ENCODE measurements at places on chromosomes 4 and X. TPM values are rescaled to one million over a fixed set of nuclear protein-coding genes. Genes with fewer than 3 reads are reported as not detected.

DNA sequence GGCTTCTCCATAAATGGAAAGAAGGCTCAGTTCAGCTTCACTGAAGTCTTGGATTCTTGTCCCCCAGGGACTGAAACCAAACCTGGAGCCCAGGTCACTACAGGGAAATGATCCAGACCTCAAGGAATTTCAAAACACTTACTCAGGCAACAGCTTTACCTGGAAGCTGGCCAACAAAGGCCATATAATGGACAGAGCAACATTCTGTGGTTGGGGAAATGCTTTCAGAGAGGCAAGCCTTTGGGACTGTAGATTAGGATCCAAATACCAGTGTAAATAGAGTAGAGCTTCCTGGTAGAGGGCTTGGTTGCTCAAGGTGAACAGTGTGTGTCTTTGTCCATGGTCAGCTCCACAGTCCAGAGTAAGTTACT is 57.0 kb upstream of the PROM1 start:
- peaks cover 24% of the 10 kb centered on the region for H3K36me3 ChIP-seq
- DNase-seq: no peak
- H3K4me1 ChIP-seq: no peaks in the 10 kb centered on the region
- peaks cover 10% of the 10 kb centered on the region for H3K27me3 ChIP-seq
- no peak overlapping the region for H3K4me3 ChIP-seq

LRAT gene
- not detected for polyA plus RNA-seq

- H3K27ac ChIP-seq: no peak overlapping the region
- H3K27me3 ChIP-seq: no peaks in the 10 kb centered on the region
- no peak for DNase-seq
- H3K4me1 ChIP-seq: peaks cover 4% of the 10 kb centered on the region
- H3K4me3 ChIP-seq: no peak overlapping the region
- H3K36me3 ChIP-seq: peaks cover 15% of the 10 kb centered on the region
Measured at GRCh38 chrX:20237864-20238263, 28.8 kb downstream of the RPS6KA3 start.

DNA sequence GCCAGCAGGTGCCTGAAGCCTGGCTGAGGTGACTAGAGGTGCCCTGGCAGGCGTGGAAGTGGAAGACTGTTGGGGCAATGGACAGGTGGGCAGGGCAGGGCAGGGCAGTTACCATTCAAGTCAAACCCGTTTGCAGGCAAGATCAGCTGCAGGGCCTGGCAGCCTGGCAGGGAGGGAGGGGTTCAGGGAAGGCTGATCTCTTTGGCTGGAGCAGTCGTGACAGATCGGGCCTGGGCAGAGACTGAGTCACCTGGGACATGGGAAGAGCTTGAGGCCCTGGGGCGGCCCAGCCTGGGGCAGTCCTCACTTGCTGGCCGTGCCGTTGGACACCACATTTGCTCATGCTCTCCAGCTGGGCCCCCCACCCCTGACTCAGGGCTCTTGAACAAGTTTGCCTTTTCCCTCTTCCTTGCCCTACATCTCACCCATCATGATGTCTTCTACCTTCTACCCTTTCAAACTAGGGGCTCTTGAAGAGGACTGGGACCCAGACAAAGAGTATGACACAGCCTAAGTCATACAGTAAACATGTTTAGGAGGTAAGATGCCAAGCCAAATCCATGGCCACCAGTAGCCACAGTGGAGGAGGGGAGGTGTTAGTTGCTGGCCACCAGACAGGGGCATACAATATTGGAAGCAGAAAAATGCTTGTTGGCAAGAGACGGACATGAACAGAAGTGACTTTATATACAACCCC is 2.0 kb upstream of the ZNF185 start:
- no peaks in the 10 kb centered on the region for H3K36me3 ChIP-seq
- DNase-seq: no peak
- H3K27me3 ChIP-seq: peaks cover 19% of the 10 kb centered on the region
- H3K27ac ChIP-seq: no peak overlapping the region
- H3K4me3 ChIP-seq: no peak overlapping the region

DNA sequence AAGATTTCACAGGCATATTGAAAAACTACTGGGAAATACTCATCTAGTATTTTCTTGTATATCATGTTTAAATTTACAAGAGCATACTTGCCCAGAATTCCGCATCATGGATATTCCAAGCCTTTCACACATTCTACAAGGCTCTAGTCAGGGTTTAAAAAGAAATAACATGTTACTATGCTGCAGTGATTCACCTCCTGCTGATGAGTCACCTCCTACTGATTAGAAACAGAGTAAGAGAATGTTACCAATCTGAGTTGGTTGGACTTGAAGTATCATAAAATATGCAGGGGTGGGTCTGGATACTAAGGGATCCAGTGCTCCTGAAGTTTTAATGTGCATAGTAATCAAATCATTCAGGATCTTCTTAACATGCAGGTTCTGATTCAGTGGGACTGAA is 192.0 kb upstream of the ANK2 start:
- DNase-seq: no peak
- H3K27ac ChIP-seq: no peak overlapping the region
- no peaks in the 10 kb centered on the region for H3K4me1 ChIP-seq

ADH7 gene
- not detected for polyA plus RNA-seq

DNA sequence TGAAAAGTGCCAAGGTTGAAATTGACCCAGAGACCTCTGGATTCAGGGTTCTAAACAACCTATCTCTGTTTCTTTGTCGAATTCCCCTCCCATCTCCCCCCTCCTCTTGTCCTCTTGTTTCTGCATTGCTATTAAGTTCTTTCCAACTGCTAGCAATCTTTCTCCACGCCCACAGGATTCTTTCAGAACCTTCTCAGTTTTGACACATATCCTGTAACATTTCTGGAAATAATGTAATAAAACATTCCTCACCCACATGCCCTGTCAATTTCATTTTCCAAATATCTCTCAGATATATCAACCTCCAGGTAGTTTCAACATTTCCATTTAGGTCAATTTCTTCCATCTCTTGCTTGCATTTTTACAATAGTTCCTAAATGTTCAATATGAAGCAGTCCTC is 1105.9 kb downstream of the ARAP2 start:
- H3K4me3 ChIP-seq: no peak overlapping the region
- DNase-seq: no peak
- no peaks in the 10 kb centered on the region for H3K36me3 ChIP-seq
- no peaks in the 10 kb centered on the region for H3K27me3 ChIP-seq
- no peak overlapping the region for H3K27ac ChIP-seq

DNA sequence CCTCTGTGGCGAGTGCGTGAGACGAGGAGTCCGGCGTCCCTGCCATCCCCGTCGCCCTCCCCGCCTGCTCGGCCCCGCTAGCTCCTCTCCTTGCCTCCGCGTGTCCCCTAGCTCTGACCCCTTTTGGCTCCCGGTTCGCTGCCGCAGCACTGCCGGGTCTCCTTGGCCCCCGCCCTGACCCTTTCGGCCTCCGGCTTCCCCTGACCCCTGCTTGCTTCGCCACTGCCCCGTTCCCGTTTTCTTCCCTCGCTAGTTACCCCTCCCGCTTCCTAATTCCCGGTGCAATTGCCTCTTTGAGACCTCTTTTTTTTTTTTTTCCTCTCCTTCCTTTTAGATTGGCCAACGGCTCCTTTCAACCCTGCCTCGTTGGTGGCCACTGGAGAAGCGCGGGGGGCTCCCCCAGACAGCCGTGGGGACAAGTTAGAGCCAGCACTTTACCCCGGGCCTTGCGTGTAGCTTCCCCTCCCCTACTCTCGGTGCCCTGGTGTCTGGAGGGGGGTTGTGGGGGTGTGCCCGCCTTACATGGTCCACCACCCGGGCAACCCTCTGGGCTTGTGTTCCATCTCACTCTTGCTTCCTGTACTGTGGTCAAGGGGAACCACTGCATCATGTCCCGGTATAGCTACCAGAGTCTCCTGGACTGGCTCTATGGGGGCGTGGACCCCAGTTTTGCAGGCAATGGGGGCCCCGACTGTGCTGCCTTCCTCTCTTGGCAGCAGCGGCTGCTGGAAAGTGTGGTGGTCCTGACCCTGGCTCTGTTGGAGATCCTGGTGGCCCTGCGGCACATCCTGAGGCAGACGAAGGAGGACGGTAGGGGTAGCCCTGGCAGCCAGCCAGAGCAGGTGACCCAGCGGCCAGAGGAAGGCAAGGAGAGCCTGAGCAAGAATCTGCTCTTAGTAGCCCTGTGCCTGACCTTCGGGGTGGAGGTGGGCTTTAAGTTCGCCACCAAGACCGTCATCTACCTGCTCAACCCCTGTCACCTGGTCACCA is 548 bp downstream of the TMEM164 start:
- DNase-seq: peak; percentile 44
- no peaks in the 10 kb centered on the region for H3K36me3 ChIP-seq
- peaks cover 53% of the 10 kb centered on the region for H3K4me1 ChIP-seq

DNA sequence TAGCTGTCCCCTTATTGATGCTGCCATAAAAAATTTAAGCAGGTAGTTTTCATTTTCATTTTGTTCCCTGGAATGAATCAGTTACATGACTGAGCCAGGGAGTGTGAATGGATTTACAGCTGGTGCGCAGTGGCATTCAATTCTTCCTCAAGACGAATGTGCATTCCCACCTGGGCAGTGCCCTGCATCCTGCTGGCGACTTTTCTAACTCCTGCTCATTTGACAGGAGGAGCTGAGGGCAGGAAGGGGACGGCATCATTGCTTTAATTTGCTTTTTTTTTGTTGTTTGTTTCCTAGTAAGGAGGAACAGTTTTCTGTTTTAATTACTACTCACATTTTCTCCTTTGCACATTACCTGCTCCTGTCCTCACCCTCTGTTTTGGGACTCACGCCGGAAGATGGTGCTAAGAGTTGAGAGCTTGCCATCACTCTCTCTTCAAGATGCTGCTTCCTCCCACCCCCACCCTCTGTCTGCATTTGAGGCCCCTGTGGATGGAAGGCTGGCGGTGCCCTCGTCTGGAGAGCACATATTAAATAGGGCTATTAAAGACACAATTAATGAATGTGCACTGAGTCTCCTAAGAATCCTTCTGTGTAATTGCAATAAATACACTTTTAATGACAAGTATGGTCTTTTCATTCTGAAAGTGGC is 35.8 kb downstream of the PSAPL1 start:
- no peak for DNase-seq
- H3K4me1 ChIP-seq: no peaks in the 10 kb centered on the region
- H3K27ac ChIP-seq: no peak overlapping the region
- no peaks in the 10 kb centered on the region for H3K36me3 ChIP-seq
- H3K4me3 ChIP-seq: no peak overlapping the region
- no peaks in the 10 kb centered on the region for H3K27me3 ChIP-seq

- peaks cover 4% of the 10 kb centered on the region for H3K4me1 ChIP-seq
- no peak overlapping the region for H3K27ac ChIP-seq
- H3K36me3 ChIP-seq: no peaks in the 10 kb centered on the region
- no peaks in the 10 kb centered on the region for H3K27me3 ChIP-seq
- H3K4me3 ChIP-seq: no peak overlapping the region
Measured at GRCh38 chrX:150227873-150228410, 135.2 kb upstream of the MAMLD1 start.

DNA sequence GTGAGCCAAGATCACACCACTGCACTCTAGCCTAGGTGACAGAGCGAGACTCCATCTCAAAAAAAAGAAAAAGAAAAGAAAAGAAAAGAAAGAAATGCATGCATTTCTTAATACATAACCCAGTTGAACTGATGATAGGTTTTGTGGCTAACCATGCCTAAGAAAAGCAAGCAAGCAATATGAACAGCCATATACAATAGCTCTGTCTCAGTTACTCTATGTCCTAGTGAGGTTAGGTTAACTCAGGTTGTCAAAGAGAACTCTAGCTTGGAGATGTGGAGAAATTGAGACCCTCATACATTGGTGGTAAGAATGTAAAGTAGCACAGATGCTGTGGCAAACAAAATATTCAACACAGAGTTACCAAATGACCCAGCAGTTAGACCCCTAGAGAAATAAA is 167.0 kb upstream of the RASGEF1B start:
- H3K4me3 ChIP-seq: no peak overlapping the region
- DNase-seq: no peak
- H3K27me3 ChIP-seq: no peaks in the 10 kb centered on the region
- H3K4me1 ChIP-seq: peaks cover 33% of the 10 kb centered on the region

ZIC3 gene
- not detected for polyA plus RNA-seq

DNA sequence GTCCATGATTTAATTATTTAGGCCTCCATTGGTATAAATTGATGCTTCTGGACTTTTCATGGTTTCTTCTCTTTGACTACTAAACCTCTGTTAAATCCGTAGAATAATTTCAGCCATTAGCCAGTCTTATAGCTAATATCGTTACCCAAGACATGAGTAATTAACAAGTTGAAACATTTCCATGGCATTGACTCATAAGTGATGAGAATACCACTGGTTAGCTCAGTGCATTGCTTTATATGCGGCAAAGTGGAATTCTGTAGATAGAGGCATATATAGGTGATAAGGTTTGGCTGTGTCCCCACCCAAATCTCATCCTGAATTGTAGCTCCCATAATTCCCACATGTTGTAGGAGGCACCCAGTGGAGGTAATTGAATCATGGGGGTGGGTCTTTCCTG is 80.6 kb downstream of the VCX2 start:
- H3K36me3 ChIP-seq: no peaks in the 10 kb centered on the region
- H3K4me1 ChIP-seq: no peaks in the 10 kb centered on the region
- no peak overlapping the region for H3K4me3 ChIP-seq
- DNase-seq: no peak

- DNase-seq: peak; percentile 39
- peaks cover 15% of the 10 kb centered on the region for H3K4me1 ChIP-seq
- no peak overlapping the region for H3K4me3 ChIP-seq
- H3K36me3 ChIP-seq: no peaks in the 10 kb centered on the region
Measured at GRCh38 chr4:144574000-144574399, 72.0 kb upstream of the HHIP start.

DNA sequence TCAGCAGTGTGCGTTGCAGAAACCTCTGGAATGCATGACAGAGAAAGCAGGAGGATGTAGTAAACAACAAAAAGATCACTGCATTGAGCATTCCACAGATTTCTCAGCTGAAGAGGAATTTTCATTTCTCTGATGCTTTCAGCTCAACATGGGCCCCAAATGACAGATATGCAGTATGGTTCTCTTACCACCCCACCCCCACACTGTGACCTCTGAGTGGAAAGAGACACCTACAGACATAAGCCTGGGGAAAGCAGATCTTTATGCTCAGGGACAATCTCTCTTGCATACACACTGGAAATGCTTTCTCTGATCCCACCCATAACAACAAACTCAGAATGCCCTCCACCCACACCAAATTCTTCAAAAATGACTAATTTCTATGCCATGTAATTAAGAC is 983.7 kb upstream of the LCORL start:
- H3K27me3 ChIP-seq: no peaks in the 10 kb centered on the region
- no peaks in the 10 kb centered on the region for H3K4me1 ChIP-seq
- H3K36me3 ChIP-seq: no peaks in the 10 kb centered on the region
- H3K27ac ChIP-seq: no peak overlapping the region

USP17L25 gene
- polyA plus RNA-seq: not detected

GRCh38 chr4:8705161-8706145 is 112.9 kb downstream of the CPZ start:
- H3K27ac ChIP-seq: no peak overlapping the region
- no peaks in the 10 kb centered on the region for H3K36me3 ChIP-seq
- no peak for DNase-seq
- H3K4me1 ChIP-seq: no peaks in the 10 kb centered on the region
- no peak overlapping the region for H3K4me3 ChIP-seq

TMSB15A gene
- not detected for polyA plus RNA-seq

PCDH19 gene
- polyA plus RNA-seq: not detected

- DNase-seq: no peak
- H3K27me3 ChIP-seq: peaks cover 55% of the 10 kb centered on the region
- no peak overlapping the region for H3K27ac ChIP-seq
- no peak overlapping the region for H3K4me3 ChIP-seq
- peaks cover 12% of the 10 kb centered on the region for H3K4me1 ChIP-seq
Measured at GRCh38 chr4:30718021-30718542, 2.1 kb upstream of the PCDH7 start.

- DNase-seq: no peak
- no peaks in the 10 kb centered on the region for H3K27me3 ChIP-seq
- H3K4me3 ChIP-seq: no peak overlapping the region
- no peaks in the 10 kb centered on the region for H3K4me1 ChIP-seq
- H3K36me3 ChIP-seq: no peaks in the 10 kb centered on the region
Measured at GRCh38 chr4:177938226-177938625, 496.0 kb upstream of the AGA start.

GATB gene
- polyA plus RNA-seq: 17.9 TPM

RAB41 gene
- polyA plus RNA-seq: 0.26 TPM

All from naive B cell (primary cell).